ENCODE measurements at places on chromosomes 7 and 10. TPM values are rescaled to one million over a fixed set of nuclear protein-coding genes. Genes with fewer than 3 reads are reported as not detected.

Gene SPDYE16
- total RNA-seq = 0.36 TPM

Gene TMEM248
- total RNA-seq = 88.2 TPM

Gene CYTH3
- total RNA-seq = 0.64 TPM

Gene ZDHHC4
- 20.6 TPM for total RNA-seq

Gene ADRA2A
- total RNA-seq = not detected

Gene FAM237B
- not detected for total RNA-seq

GRCh38 chr10:6314620-6315205 is 112.0 kb downstream of the PFKFB3 start:
- no peak for DNase-seq

DNA sequence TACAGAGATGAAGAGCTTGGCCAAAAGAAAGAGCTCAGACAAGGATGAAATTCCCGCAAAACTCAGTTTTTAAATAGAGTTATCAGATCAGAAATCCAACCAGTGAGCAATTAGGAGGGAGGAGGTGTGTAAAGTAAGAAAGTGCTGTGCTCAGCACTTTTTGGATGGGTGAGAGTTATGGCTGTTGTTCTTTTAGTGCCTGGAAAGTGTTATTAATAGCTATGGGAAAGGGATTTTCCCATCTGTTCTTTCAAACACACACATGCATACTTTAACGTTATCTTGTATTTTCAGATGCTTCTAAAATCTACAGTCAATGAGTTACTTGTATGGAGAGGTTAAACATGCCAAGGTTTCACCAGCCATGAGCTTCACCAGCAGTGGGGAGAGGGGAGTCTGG is 107.3 kb upstream of the TMEM72 start:
- DNase-seq = no peak

GRCh38 chr10:30454744-30455510 is 20.9 kb downstream of the MAP3K8 start:
- DNase-seq = no peak

DNA sequence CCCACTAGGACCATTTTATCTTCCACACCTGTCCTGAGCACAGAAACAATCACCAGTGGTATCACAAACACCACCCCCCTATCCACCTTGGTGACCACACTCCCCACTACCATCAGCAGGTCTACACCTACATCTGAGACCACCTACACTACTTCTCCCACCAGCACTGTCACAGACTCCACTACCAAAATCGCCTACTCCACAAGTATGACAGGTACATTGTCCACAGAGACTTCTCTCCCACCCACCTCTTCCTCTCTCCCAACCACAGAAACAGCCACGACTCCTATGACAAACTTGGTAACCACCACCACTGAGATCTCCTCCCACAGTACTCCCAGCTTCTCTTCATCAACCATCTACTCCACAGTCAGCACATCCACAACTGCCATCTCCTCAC is 3.3 kb downstream of the MUC3A start:
- DNase-seq = no peak

- DNase-seq = no peak
Observed at GRCh38 chr10:57367412-57367811, 900.3 kb downstream of the IPMK start.

DNA sequence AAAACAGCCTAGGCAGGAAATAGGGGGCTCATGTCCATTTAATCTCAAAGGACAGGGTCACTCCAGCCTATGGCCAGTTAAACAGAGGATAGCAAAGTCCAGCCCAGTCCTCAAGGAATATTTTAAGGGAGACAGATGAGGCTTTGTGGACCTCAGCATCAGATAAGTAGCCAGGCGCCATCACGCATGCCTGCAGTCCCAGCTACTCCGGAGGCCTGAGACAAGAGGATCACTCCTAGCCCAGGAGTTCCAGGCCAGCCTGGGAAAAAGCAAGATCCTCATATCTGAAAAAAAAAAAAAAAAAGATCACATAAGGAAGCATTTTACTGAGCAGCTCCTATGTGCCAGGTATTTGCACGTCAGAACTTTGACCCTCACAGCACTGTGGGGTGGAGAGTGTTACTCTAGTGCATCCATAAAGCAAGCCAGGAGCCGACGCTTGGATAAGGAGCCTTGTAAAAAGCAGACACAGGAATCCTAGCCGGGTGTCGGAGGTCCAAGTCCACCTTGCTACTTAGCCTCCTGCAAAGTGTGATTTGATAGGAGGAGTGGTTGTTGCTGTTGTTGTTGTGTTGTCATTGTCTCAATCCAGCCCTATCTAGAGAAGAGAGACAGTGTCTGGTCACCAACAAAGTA is 61.8 kb upstream of the DOCK1 start:
- DNase-seq = no peak
